ENCODE measurements at places on chromosomes 2 and 18. TPM values are rescaled to one million over a fixed set of nuclear protein-coding genes. Genes with fewer than 3 reads are reported as not detected.

DNA sequence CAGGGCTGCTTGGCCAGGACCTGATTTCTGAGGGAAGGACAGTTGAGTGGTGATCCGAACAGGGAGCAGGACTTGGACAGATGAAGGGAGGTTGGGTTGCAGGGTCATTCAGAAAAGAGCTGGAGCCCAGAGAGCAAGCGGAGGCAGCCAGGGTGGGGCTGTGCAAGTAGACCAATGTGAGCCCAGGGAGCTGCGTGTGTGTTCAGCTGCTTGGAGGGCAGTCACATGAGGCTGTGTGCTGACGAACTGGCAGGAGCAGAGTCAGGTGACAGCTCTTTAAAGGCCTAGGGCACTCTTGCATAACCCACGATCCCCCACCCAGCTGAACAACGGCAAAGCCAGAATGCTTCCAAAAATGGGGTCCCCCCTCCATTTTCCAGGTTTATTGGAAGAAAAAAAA is 4.6 kb upstream of the MLPH start:
- DNase-seq: no peak

GRCh38 chr2:64019975-64020528 is 824 bp upstream of the VPS54 start:
- no peak for DNase-seq

DNA sequence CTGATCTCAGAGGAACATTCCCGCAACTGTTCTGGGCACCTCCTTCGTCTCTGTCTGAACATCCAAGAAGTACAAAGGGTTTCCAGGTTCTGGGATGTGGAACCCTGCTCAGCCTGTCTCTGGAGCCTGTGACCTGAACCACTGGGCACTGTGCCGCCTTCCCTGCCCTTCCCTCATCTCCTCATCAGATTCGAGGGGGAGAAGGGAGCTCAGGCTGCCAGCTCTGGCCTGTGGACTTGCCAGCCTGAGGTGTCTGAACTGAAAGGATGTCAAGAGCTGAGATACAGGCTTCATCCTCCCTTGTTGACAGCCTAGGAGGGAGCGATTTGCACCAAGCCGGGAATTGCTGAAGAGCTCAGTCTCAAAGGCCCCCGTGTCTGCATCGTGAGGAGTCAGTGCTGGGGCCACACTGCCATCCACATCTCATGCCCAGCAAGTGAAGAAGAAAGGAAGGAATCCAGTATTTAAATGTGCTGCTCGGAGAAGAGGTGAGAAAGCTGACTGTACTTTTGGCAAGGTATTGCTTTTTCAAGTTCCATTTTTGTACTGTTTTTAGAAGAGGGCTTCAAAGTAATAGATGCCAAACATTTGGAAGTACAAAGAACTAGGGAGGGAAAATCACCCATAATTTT is 12.6 kb downstream of the NEU2 start:
- no peak for DNase-seq

GRCh38 chr2:237141571-237142051 is 55.9 kb downstream of the COPS8 start:
- no peak for DNase-seq

Gene CCT7
- total RNA-seq: 637 TPM

Gene AGAP1
- 43.8 TPM for total RNA-seq

Gene CFC1
- total RNA-seq: not detected
